ENCODE measurements at places on chromosomes 12 and 14. TPM values are rescaled to one million over a fixed set of nuclear protein-coding genes. Genes with fewer than 3 reads are reported as not detected.

RIMBP2 gene
- polyA plus RNA-seq = not detected

LRRK2 gene
- polyA plus RNA-seq = 2.9 TPM

ENDOU gene
- polyA plus RNA-seq = 0.09 TPM

GRCh38 chr14:52429451-52429850 is 115.3 kb downstream of the PTGER2 start:
- no peak for DNase-seq

MVK gene
- polyA plus RNA-seq = 12.3 TPM

GRCh38 chr12:108564724-108565123 is 2.3 kb downstream of the ISCU start:
- DNase-seq = no peak

DNA sequence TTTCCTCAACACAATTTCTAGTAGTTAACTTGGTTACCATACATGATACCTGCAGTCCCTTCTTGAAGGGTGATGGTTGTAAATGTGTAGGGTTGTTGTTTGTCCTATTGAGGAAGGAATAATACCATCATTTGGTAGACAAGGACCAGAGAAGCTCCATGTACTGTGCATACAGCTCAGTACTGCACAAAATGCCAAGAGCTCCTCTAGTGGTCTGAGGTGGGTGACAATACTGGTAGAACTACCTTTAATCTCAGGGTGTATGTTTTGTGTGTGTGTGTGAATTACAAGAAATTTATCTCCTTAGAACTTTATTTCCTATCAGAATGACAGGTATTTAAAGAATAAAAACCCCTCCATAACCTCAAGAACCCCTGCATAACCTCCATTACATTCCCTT is 575.3 kb downstream of the TMTC2 start:
- no peak for DNase-seq

TCTN2 gene
- polyA plus RNA-seq = 11.6 TPM

NOVA1 gene
- polyA plus RNA-seq = 8.5 TPM

ERP27 gene
- polyA plus RNA-seq = not detected

- DNase-seq = no peak
Measured at GRCh38 chr12:25041006-25041741, 92.3 kb upstream of the BCAT1 start.

KCNJ8 gene
- polyA plus RNA-seq = 5.7 TPM

PRIMA1 gene
- polyA plus RNA-seq = not detected

GALNT9 gene
- polyA plus RNA-seq = 0.10 TPM

ZDHHC22 gene
- polyA plus RNA-seq = not detected

AVPR1A gene
- polyA plus RNA-seq = not detected
